ENCODE measurements at places on chromosomes 2 and 18. TPM values are rescaled to one million over a fixed set of nuclear protein-coding genes. Genes with fewer than 3 reads are reported as not detected.

DNA sequence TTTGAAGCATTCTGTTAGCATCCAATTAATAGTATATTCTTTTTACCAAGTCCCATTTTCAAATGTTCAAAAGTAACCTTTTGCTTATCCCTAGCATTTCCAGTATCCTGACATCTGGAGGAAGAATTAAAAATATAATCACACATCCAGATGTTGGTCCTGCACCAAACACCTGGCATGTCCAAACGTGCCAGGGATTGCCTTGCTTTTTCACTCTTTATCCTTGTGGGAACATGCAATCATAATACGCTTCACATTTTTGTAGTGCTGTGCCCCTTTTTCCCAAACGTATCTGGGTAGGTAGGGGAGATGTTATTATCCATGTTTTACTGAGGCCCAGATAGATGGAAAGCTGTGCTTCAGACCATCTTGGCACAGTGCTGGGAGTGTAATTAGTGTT is 133.0 kb downstream of the TPGS2 start:
- no peak for DNase-seq
- peaks cover 53% of the 10 kb centered on the region for H3K4me1 ChIP-seq
- H3K36me3 ChIP-seq, result no peaks in the 10 kb centered on the region

GRCh38 chr2:191593622-191594385 is 84.1 kb upstream of the NABP1 start:
- no peaks in the 10 kb centered on the region for H3K4me1 ChIP-seq
- no peak overlapping the region for H3K27ac ChIP-seq
- no peak overlapping the region for H3K4me3 ChIP-seq
- H3K27me3 ChIP-seq, result no peaks in the 10 kb centered on the region
- no peak for DNase-seq

DNA sequence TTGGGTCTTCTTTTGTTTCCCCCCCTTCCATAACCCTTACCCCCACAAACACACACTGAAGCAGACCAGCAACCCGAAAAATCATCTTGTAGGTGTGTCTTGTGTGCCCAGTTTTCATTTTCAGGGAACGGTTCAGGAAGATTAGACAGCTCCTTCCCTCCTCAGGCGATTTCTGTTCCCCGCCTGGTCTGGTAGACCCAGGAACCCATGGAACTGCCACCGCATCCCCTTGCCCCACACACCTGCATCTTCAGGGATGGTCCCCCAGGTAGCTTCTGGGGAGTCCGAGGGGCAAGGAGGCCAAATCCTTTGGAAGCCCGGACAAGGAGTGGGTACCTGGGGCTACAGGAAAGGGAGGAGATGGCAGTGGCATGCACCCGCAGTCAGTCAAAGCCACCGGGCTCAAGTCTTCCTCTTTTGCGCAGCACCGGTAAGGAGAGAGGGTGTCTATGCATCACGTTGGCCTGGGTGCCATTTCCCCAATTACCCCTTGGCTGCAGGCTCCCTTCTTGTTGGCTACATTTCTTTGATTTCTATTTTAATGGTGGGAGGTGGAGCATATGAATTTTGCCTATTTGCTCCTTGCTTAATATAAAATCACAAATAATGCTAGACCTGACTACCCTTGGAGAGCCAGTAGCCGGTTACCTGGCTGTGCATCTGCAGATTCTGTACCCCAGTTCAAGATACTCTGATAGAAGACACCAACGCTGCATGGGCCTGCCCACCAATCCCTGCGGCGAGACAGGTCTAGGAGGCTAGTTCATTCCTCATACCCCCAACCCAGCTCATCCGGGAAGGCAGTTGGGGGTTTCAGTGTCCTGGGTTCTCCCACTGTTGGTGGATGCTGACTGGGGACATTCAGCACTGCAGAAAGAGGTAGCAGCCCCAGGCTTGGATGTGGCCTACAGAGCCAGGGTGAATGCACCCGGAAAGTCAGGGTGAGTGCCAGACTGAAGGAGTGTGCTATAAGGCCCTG is 30.0 kb upstream of the ATP6V1B1 start:
- H3K27ac ChIP-seq, result no peak overlapping the region
- no peak overlapping the region for H3K4me3 ChIP-seq
- no peaks in the 10 kb centered on the region for H3K36me3 ChIP-seq
- peaks cover 31% of the 10 kb centered on the region for H3K4me1 ChIP-seq
- no peak for DNase-seq
- peaks cover under 1% of the 10 kb centered on the region for H3K27me3 ChIP-seq

DNA sequence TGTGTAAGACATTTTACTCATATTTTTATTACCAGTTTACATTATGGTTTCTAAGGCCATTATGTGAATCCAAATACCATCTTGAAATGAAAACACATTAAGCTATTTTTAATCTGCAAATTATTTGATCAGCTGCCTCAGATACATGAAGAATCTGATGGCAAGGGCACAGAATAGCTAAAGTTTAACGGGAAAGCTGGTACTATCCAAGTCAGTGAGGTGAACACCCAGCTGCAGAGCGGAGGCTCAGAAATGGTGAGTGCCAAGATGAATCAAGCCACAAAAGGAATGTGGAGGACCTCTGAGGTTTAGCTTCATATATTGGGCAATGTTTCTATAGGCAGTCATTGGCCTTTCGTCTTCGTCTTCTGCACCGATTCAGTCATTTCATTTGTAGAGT is 75.1 kb downstream of the DPP10 start:
- no peak overlapping the region for H3K27ac ChIP-seq
- H3K36me3 ChIP-seq, result no peaks in the 10 kb centered on the region
- no peak overlapping the region for H3K4me3 ChIP-seq
- H3K27me3 ChIP-seq, result no peaks in the 10 kb centered on the region
- H3K4me1 ChIP-seq, result no peaks in the 10 kb centered on the region
- DNase-seq, result no peak

DNA sequence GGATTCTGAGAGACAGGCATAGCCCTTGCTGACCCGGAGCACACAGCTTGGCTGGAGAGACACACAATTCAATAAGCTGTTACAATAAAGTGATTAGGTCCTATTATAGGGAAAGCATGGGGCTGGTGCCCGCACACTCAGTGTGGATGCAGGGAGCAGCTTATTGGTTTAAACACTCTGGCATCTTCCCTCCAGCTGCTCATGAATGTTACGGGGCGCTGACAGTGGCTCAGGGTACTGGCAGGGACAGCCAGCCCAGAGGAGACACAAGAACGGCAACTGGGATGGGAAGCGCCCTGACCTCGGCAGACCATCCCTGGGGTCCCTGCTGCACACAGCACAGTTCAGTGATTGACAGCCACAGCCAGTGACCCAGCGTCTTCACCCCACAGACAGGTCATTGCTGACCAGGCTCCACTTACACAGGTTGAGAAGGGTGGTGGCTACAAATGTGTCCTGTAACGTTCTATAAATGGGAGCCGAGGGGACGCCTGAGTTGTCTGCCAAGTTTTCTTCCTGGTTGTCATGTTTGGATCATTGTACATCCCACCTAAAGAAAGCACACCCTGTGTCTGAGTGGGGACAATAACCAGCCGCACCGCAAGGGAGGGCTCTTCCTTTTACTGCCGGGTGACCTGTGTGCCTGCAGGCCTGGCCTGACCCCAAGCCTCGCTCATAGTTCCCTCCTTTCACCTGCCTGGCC is 60.3 kb downstream of the SH3BP4 start:
- H3K27me3 ChIP-seq, result no peaks in the 10 kb centered on the region
- H3K36me3 ChIP-seq, result no peaks in the 10 kb centered on the region
- no peak for DNase-seq
- H3K27ac ChIP-seq, result no peak overlapping the region
- peaks cover 5% of the 10 kb centered on the region for H3K4me1 ChIP-seq

PPP1R1C gene
- not detected for total RNA-seq

- no peak for DNase-seq
- H3K36me3 ChIP-seq, result no peaks in the 10 kb centered on the region
- no peak overlapping the region for H3K4me3 ChIP-seq
- peak overlapping the region; percentile 7 for H3K27ac ChIP-seq
- H3K4me1 ChIP-seq, result peaks cover 4% of the 10 kb centered on the region
- H3K27me3 ChIP-seq, result no peaks in the 10 kb centered on the region
Measured at GRCh38 chr2:43758739-43759138, 15.1 kb upstream of the DYNC2LI1 start.

GRCh38 chr2:58221909-58222308 is 19.2 kb downstream of the FANCL start:
- H3K36me3 ChIP-seq, result peaks cover 2% of the 10 kb centered on the region
- no peaks in the 10 kb centered on the region for H3K27me3 ChIP-seq
- H3K4me3 ChIP-seq, result no peak overlapping the region
- no peaks in the 10 kb centered on the region for H3K4me1 ChIP-seq
- no peak for DNase-seq
- no peak overlapping the region for H3K27ac ChIP-seq

DNA sequence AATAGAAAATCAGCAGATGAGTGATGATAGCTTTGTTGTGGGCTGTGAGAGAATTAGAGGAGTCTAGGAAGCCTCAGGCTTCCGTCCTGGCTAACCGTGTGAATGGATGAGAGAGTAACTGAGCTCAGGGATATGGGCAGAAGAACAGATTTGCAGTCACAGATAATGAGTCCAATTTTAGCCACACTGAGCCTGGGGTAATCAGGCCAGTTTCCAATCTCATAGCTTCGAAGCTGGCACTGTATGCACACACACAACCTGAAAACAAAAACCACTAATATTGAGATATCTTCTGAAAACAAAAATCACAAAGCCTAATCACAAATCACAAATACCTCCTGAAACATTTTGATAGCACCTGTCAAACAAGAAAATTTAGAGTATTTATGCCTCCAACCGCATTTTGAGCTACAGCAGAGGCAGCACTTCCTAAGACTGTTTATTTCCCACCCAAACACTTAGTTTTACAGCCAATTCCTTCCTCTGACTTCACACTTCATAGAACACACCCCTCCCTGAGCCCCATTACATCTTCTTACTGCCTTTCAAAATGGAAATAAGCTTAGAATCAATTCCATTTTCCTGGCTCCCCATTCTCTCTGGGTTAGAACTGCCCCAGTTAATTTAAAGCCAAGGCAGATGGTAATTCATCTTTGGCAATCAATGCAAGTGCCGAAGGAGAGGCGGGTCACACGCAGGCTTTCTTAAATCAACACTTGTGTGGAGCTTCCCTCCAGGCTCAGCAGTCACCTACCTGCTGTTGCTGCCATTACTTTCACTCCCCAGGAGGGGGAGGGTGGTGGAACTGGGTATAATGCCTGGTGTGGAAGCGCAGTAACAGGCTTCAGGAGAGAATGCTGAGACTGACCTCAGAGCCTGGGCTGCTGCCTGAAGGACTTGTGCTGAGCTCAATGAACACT is 18.9 kb downstream of the TTR start:
- no peaks in the 10 kb centered on the region for H3K36me3 ChIP-seq
- DNase-seq, result peak; percentile 91
- H3K27me3 ChIP-seq, result no peaks in the 10 kb centered on the region
- no peaks in the 10 kb centered on the region for H3K4me1 ChIP-seq
- no peak overlapping the region for H3K27ac ChIP-seq
